ENCODE measurements at places on chromosomes 7 and 10.

DNA sequence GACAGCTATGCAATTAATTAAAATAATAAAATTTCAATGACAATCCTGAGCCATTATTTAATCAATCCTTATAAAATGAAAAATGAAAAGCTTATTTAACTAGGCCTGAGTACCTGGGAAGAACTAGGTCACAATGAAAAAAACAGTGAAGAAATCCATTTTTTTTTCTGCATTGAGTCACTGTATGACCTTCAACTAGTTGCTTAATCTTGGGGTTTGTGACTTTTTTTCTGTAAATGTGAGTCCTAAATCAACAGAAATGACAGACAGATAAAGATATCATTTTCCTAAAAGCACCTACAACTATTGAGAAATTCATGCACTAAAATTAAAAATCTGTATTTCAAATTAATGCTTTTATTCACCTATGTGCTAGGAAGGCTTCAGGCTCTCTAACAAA, 96.8 kb downstream of the TMEM26 start:
- no peak for DNase-seq

DNA sequence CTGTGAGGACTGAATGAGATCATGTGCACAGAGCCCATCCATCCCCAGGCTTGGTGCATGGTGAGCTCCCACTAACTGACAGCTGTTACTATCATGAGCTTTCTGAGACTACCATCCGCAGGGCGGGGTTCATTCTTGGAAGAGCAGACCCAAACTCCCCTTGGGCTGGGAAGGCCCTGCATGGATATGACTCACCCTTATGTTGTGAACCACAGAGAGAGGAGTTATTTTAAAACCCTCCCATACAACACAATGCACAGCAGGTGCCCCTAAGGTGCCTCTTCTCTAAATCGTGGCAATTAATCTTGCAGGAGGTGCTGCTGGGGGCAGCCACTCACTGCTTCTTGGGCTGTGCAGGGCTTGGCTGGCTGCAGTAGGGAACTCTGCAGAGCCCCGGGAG, 219.1 kb downstream of the GFRA1 start:
- no peak for DNase-seq

DNA sequence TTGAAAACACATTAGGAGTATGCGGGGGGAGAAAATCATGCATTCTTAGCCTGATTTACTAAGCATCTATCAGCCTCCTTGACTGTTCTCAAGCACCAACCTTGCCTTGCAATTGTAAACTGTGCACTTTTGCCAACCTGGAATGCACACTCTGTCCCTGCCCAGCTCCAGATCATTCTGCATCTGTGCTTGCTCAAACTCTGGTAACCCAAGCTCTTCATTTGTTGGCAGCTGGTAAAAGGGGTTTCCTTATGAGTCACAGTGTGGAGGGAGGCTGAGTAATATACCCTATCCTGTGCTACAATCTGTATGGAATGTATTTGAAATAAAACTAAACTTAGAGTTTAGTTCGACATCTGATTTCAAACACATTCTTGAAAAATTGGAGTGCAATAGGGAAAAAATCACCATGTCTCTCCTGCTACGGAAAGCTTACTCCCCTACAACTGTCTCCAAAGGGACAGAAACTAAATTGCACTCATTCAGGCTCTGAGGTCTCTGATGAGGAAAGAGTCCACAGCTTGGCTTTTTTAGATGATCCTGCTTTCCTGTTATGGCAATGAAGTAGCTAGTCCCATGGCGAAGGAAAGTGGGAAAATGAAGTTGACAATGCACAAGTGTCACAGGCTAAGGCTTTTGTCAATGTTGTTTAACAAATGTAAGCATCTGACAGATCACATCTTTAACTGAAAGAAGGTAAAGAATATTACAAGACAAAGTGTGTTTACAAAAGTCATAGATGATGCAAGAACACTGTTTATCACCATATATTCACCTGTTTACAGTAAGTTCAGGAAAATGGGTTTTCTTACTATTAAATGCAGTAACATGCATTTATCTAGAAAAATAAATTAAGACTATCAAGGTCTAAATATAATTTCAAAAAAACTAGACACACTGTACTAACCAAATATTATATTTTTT, 61.9 kb downstream of the TES start:
- no peak for DNase-seq

DNA sequence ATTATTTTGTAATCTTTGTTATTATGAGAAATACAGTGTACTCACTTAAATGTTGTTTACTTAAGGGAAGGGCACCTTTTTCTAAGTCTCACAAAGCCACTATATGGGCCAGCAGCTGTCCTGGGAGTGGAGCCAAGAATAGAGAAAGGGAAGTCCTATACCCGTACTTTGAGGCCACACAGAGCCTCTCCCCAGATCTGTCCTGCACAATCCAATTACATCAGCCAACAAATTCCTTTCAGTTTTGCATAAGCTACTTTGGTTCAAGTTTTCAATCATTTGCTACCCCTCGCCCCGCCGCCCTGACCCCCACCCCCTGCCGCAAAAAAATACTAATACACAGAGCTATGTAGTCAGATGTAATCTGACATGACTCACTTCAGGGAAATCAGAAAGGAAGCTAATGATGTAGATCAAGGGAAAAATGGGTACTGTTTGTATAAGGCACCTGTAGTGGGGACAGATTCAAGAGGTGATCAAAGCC, 297.4 kb upstream of the NEBL start:
- no peak for DNase-seq

GRCh38 chr7:36951257-36951697, 227.0 kb upstream of the AOAH start:
- DNase-seq = no peak

DNA sequence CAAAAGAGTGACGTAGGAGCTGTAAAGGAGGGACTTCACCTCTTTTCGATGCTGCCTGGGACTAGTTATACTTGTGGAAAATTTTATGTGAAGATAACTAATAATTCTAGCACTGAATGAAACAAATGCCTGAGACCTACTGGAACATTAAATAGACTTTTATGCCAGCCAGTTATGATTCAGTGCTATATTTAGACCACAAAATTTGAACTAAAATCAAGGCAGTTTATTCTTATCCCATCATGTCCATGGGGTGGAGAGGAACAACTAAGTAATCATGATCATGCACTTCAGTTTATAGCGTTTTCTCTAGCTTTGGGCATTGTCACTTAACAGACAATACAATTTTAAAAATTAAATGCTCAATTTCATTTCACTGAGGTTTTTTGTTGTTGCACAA, 76.7 kb downstream of the ZEB1 start:
- no peak for DNase-seq

DNA sequence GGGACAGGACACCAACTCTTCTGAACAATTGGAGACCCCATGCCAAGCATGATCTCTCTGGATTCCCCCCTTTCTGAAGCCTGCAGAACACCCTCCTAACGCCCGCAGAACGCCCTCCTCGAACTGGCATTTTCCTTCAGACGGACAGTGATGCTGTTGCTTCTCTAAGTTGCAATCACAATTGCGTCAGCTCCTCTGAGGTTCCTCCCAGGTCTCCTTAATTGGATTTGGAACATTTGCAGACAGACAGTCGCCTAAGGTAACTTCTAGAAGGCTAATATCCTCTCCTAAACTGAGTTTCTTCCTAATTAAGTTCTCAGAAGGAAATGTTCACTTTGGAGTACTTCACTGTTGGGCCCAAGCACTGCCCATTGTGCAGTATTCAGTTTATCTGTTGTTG, 20.5 kb upstream of the SERPINE1 start:
- no peak for DNase-seq

DNA sequence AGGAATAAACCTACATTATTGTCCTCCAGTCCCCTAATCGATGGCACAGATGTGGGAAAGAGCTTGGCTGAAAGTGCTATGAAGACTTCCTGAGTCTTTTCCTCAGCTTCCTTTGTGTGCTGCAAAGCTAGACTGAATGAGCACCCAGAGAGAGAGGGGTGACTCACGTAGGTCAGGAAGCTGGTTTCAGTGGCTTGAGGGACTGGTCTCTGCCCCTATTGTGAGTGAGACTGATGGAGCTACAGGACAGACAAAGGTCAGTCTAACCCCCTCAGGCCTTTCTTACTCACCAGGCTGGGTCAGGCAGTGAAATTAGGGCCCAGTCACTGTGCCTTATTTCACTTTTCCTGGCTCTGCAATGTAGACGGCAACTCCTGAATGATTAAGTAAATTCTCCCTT, 171.1 kb upstream of the GRB10 start:
- DNase-seq = no peak

DNA sequence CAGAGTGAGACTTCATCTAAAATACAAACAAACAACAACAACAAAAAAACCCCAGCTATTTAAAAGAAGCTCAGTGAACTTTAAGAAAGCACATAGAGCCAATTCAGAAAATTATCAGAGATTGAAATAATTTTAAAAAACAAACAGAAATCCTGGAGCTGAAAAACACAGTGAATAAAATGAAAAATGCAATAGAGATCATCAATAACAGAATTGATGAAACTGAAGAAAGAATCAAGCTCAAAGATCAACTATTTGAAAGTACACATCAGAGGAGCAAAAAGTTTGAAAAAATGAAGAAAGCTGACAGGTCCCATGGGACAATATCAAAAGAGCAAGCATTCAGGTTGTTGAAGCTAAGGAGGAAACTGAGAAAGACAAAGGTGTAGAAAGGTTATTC, 12.2 kb upstream of the ZNF746 start:
- DNase-seq = no peak

DNA sequence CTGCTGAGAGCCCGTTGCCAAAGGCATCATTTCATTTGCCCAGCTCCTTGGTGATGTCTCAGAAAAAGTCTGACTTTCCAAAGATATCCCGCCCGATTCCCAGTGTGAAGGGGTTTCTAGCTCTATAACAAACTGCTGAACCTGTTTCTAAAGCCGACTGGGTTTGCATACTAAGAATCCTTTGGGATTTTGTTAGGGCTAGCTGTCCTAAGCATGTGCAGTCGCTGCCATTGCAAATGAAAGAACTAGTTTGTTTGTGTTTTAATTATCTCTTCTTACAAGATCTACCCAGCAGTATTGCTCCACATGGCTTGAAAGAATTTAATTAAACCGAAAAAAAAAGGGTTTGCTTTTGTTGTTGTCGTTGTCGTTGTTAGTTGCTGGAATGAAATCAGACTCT, 476.6 kb downstream of the GATA3 start:
- no peak for DNase-seq

GRCh38 chr7:79319369-79319768, 134.1 kb downstream of the MAGI2 start:
- no peak for DNase-seq

DNA sequence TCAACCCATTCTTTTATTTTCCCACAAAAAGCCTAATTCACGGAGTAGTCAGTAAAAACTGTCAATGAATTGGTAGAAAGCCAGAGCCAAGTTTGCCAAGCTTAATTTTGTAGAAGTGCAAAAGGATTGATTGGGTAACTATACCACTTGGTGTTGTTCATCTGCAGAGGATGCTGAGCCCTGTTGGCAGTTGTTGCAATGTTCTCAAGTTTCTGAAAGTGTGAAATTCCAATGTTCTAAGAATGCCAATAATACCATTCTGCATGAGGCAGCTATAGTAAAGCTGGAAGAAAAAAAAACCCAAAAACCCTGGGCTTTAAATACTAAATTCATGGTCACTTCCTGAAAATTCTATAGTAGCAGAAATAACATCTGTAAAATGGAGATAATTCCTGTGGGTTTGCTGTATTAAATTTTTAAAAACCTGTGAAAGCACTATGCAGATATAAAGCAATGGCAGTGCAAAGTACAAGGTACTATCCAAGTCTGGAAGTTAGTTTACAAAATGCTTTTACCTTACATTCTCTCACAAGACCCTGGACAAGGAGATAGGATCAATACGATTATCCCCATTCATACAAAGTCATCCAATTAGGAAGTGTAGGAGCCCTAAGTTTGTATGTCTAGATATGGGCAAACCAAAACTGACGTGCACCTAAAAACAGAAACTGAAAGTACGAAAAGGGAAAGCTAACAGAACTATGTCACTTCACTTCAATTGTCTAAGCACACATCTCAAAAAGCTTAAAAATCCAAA, 6.0 kb upstream of the PON1 start:
- no peak for DNase-seq

- DNase-seq = no peak
Measured at GRCh38 chr7:155213385-155213784, 84.3 kb upstream of the INSIG1 start.

DNA sequence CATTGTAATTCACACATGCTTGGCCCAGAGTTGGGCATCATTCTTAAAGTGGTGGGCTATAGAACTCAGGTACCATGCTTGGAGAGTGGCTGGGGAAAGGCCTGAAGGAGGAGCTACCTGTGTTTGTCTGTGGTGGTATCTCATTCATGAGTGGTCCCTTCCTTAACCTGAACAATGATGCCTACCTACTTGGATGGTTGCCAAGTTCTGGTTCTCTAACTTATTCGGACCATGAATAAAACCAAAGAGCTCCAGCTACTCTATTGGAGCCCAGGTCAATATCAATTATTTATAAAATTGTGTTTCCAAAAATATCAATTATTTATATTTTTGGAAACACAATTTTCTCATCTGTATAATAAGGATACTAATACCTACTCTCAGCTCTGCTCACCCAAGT, 2.9 kb upstream of the GPR37 start:
- DNase-seq = no peak

DNA sequence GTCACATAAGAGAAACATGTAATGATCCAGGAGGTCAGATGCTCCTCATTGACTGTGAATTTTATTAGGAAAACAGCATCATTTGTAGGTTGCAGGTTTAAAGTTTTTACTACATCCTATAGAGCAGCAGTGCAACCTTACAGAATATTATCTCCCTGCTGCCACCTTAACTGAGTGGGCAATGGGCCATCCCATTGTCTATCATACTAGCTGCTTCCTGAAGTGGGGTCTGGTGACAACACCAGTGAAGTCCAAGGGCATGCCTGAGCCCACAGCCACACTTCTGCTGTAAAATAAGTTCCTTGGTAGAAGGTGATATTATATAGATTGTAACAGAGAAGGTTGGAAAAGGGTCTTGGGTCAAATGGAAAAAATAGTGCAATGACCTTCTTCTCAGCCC, 4.0 kb upstream of the RAB18 start:
- DNase-seq = no peak

GRCh38 chr10:2867788-2868299, 199.5 kb upstream of the PFKP start:
- no peak for DNase-seq

- DNase-seq = no peak
Measured at GRCh38 chr10:29585488-29585976, 49.2 kb downstream of the SVIL start.

- no peak for DNase-seq
Measured at GRCh38 chr10:130038611-130039109, 72.0 kb downstream of the C10orf143 start.

DNA sequence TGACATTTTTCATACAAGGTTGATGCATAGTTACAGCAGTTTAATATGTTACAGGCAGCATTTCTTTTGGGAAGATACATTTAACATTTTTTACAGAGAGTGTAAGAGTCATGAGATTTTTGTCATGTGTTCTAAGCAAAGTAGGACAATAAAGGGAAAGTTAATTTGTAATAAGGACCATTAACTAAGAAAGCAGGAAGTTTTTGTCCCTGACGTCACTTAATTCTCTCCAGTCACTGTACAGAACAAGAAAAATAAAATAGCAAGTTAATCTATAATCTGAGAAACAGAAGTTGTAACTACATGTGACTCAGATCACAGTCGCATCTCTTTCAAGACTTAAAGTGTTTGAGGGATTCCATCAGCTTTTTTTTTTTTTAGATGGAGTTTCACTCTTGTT, 49.5 kb upstream of the CAPZA2 start:
- DNase-seq = no peak

GRCh38 chr10:5385224-5385623, 19.4 kb downstream of the TUBAL3 start:
- DNase-seq = no peak

GRCh38 chr7:116356979-116357378, 142.6 kb upstream of the CAV2 start:
- DNase-seq = no peak

Data from amygdala (tissue), 56 donors.